NCI-H1105 treated with DMSO at 0.1 percent for 48 hours (cell line): ENCODE measurements at places on chromosomes 1 and 21.

DNA sequence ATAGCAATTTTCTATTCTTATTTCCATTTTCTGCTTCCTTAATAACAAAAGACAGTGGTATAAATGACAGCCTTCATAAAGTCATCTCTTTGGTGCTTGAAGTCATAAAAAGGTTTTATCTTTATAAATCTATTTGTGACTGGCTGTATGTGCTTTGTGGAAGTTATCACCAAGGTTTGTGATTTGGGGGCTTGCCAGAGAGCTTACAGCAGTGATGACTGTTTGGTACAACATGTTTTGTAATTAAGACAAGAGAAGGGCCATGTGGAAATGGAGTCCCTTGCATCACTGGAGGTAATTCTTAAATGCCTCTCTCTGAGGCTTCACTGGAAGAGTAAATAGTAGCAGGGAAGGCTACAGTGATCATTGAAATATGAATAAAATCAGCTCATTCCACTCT lies 2.7 kb downstream of the SLC35F3 start:
- no peak for DNase-seq

DNA sequence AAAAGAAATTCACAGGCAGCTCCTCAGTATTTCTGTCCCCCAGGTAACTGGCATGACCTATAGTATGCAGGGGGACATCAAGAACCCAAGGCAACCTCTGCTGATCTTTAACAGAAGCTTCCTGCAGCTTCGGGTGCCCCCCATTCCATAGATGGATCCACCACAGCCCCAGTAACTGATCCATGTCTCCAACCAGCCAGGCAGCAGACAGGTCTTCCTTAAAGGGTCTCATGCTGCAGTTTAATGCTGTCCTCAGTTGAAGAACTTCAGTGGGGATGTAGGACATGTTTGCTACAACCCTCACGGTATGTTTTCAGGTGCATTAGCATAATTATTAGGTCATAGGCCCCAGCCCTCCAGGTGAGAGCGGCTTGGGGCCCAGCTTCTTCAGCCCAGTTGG lies 90.9 kb upstream of the OLIG2 start:
- no peak for DNase-seq

- no peak for DNase-seq
These were observed 10.2 kb downstream of the SMAP2 start for GRCh38 chr1:40383488-40384412.

DNA sequence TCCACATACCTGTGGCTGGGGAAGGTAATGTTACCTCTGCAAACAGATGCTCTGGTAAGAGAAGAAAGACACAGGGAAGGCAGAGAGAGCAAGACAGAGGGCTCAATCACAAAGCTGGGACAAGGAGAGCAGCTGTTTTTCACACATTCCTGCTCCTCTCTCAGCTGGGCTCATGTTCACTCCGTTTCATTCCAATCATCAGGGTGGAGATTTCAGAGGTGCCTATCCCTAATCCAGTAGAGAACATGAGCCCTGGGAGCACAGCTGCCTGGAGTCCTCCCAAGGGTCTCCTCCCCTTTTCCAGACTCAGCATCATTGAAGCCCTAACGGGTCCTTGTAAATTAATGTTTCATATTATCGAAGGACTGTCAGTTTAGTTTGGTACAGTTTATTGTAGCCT lies 19.4 kb downstream of the GADD45A start:
- no peak for DNase-seq

DNA sequence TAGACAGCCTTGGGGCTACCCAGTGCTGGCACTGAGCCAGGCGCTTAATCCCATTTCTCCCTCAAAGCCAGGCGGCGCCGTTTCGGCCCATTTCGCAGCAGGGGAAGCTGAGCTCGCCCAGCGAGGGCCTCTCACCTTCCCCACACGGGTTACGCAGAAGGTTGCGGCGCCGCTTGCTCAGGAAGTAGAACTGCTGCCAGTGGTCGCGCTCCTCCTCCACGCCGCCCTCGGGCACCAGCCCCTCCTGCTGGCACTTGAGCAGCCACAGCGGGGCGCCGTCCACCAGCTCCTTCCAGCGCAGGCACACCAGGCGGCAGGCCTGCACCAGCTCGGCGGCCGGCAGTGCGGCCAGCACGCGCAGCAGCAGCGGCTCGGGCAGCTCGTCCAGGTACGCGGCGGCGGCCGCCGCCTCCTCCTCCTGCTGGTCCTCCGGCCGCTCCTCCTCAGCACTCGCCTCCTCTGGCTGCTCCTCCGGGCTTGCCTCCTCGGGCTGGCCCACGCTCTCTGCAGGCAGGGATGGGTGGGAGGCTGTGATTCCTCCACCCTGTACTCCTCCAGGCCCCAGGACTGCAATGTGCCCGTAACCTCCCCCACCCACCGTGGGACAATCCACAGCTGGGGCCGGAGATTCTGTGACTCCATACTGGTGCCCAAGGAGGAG lies 3.8 kb downstream of the FBXO2 start:
- no peak for DNase-seq

DNA sequence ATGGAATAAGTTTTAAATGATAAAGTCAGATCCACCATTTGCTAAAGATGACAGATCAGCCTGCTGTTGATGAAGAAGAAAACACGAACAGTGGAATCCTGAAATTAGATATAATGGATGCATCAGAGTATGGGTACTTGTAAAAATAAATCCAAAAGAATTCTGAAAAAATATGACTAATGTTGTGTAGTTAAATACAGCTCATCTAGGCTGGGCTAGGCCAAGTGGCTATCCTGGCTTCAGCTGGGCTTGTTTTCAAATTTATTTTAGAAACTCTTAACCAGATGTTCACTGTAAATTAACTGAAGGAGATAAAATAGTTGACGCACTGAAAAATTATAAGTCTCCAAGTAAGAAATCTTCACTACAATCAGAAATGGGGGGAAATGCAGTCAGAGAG lies 7.4 kb upstream of the RGS2 start:
- DNase-seq = no peak

GRCh38 chr1:145720878-145721671 lies 1.8 kb downstream of the CD160 start:
- DNase-seq = peak; percentile 43

DNA sequence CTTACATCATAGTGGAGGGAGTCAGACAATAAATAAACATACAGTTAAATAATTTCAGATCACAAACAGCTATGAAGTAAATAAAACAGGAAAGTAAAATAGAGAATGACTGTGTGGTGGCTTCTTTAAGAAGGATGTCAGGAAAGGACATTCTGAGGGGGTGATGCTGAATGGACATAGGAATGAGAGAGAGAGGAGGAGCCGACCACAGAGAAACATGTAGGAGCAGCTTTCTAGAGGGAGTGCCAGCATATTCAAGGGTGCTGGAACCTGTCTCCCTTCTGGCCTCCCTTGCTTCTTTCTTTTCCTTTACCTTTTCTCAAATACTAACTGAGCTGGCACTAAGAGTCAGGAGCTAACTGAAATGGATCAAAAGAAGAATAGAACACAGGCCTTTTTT lies 20.5 kb upstream of the BCL10 start:
- no peak for DNase-seq

GRCh38 chr1:22778862-22779520 lies 68.4 kb downstream of the EPHB2 start:
- DNase-seq = no peak

- DNase-seq = peak; percentile 17
These were observed 58.7 kb downstream of the RABGAP1L start for GRCh38 chr1:174217787-174218574.

GRCh38 chr1:222644636-222644980 lies 26.7 kb downstream of the MIA3 start:
- DNase-seq = no peak
